ENCODE measurements at places on chromosomes 16 and 17. TPM values are rescaled to one million over a fixed set of nuclear protein-coding genes. Genes with fewer than 3 reads are reported as not detected.
A peak's percentile ranks its signal among the peaks of the same experiment; 100 is the strongest.

The MAPT gene
- 0.42 TPM for total RNA-seq

The OTOA gene
- 0.09 TPM for total RNA-seq

The IL32 gene
- total RNA-seq, result 975 TPM

The KIF2B gene
- total RNA-seq, result not detected

The KRT27 gene
- total RNA-seq, result not detected

DNA sequence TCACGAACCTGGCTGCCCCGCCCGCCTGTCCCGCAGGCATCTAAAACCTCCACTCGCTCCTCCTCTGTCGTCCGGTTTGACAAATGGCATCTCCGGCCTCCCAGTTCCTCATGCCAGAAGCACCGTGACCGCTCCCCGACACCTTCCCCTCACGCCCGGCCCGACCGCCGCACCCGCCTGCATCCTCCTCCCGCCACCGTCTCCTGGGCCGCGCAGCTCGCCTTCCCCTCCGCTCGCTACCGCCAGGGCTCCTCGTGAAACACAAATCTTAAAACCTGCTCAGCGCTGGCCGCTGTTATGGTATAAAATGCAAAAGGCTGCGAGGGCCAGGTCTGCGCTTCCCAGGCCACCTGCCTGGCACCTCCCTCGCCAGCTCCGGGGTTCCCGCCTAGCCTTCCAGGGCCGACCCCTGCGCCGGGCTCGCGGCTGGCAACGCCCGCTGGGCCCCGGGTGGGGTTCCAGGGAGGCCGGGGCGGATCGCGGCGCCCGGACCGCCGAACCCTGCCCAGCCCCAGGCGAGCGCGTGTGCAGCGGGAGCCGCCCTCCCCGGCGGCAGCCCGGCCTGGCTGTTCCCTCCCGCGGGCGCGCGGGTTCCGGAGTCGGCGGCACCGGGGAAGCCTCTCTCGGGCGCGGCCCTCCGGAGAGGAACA, 488 bp downstream of the SPSB3 start:
- DNase-seq, result peak; percentile 35

GRCh38 chr16:53090591-53091411, 36.0 kb downstream of the CHD9 start:
- DNase-seq, result no peak

GRCh38 chr17:45088741-45089140, 27.6 kb downstream of the NMT1 start:
- no peak for DNase-seq

DNA sequence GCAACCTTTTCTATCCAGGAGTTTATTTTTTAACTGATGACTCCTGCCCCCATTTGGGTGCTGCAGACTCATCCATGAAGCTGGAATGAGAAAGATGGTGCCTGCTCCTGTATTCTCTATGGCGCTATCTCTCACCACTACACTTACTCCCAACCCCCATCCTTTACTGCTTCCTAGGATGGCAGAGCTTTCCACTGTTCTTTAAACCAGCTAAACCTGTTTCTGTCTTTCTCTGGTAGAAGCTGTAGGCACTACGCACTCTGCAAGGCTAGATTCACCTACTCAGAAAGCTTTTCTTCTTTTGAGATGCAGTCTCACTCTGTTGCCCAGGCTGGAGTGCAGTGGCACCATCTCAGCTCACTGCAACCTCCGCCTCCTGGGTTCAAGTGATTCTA, 47.0 kb downstream of the ADAMTS18 start:
- no peak for DNase-seq

GRCh38 chr17:49132317-49132698, 261 bp upstream of the B4GALNT2 start:
- no peak for DNase-seq

DNA sequence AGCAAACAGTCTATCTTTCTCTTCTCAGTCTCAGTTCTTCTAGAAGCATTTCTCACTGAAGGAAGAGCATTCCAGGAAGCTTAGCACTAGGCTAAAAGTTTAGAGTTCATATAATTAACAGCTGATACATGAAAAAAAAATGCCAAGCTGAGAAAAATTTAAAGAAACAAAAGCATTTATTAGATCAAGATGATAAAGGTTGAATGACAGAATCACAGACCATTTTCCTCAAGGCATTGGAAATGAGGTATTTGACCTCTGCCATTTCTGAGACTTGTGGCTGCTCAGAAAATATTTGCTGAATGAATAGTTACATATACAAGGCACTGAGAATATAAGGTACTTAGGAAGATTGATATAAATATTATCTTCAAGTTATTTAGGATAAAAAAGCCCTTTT, 901.6 kb upstream of the GOT2 start:
- DNase-seq, result no peak

- DNase-seq, result no peak
Observed at GRCh38 chr16:28166394-28167208, 45.2 kb downstream of the XPO6 start.

- DNase-seq, result no peak
Observed at GRCh38 chr17:65824901-65825300, 263.5 kb upstream of the AXIN2 start.

DNA sequence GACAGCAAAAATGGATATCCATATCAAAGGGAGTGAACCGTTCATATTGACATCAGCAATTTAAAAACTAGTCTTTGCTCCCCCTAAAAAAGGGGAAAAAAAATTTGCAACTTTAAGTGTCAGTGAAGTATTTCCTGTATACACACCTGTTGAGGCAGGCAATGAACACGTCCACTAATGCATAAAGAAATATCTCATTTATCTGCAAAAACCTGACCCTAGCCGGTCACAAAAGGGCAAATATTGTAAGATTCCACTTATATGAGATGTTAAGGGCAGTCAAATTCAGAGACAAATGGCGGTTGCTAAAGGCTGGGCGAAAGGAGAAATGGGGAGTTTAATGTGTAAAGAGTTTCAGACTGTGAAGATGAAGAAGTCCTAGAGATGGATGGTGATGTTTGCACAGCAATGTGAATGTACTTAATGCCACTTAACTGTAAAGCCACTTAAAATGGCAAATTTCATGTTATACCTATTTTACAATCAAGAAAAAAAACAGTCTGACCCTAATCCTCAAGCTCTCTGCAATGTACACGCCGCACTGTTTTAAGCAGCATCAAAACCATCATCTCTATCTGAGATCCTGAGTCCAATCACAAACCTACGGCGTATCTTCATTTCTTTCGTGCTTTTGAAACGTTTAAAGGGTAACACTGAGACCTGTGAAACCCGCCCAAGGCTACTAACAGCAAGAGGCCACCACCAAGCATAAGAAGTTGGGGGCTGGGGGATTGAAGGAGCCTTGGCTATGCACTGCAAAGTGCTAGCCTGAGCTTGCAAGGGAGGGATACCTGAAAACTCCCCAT, 1.1 kb downstream of the PARN start:
- no peak for DNase-seq

DNA sequence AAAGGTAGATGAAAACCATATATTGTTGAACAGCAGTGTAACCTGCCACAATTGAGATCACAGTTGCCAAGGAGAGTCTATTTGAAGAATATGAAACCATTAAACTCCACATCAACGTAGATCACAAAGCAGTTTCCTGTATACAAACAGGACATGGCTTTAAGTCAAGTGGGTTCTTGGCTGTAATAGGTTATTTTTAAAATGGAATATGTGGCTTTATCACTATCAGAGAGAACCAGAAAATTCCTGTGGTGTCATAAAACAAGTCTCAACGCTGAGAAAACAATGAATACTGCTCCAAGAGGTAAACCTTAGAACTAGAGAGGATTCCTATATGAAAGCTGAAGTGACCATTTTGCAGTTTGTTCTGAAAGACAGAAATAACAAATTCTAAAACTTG, 999.7 kb downstream of the CDH11 start:
- no peak for DNase-seq

All from CD8-positive, alpha-beta memory T cell (primary cell).